Peyer's patch (tissue), 4 donors: ENCODE measurements at places on chromosomes 2 and 18. TPM values are rescaled to one million over a fixed set of nuclear protein-coding genes. Genes with fewer than 3 reads are reported as not detected.

- DNase-seq, result no peak
Measured at GRCh38 chr2:233233618-233234230, 17.7 kb upstream of the ATG16L1 start.

DNA sequence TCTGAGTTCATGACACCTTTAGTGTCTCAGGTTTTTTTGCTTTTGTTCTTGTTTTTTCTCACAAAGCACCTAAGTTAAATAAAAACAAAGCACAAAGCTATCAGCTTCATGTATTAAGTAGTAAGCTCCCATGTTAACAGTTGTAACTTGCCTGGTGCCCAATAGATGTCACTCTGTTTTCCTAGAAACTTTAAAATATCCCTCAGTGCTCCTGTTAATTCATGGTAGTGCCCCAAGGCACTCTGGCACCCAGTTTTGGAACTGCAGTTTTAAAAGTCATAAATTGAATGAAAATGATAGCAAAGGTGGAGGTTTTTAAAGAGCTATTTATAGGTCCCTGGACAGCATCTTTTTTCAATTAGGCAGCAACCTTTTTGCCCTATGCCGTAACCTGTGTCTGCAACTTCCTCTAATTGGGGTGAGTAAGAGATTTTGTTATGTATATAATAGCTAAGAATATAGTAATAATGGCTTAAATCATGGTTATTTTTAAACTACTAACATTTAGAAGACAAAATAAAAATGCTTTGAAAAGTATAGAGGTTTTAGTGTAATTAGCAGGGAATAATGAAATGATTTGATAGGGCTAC lies 555.0 kb upstream of the TMEFF2 start:
- no peak for DNase-seq

DNA sequence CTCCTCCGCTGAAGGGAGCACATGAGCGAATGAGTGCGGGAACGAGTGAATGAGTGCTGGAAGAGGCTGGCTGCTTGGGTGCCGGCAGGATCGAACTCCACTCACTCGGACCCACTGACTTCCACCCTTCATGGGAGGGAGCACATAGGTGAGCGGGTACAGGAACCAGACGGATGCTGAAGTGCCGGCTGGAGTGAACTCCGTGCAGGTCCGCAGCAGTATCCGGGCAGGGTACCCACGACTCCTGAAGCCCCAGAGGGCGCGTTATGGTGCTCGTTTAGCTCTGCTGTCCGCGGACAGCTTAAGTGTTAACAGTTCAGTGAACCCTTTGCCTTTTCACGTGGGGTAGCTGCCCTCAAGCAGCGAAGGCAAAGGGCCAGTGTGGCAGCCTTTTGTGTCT lies 23.2 kb downstream of the RPRM start:
- no peak for DNase-seq

The MYO5B gene
- 105 TPM for total RNA-seq

- DNase-seq, result no peak
Measured at GRCh38 chr2:47043142-47043890, 111.8 kb downstream of the STPG4 start.

DNA sequence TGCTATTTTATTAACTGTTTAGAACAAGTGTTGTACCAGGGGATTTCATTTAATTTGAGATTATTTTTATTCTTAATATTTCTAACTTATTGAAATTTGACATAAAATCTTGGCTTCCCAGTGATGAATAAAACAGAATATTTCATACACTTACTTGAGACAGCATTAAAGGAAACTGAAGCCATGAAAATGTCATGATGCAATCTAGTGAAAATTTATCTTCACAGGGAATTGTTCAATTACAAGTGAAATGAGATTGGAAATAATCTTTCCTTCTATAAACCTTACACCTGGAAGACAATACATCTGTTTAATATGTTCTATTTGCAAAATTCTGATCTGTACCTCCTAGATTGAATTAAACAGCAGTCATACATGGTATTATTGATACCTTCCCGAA lies 511.0 kb upstream of the CDH7 start:
- no peak for DNase-seq
